ENCODE measurements at places on chromosomes 2 and 18.

- no peak for DNase-seq
Measured at GRCh38 chr2:27175330-27175729, 26.5 kb downstream of the TCF23 start.

DNA sequence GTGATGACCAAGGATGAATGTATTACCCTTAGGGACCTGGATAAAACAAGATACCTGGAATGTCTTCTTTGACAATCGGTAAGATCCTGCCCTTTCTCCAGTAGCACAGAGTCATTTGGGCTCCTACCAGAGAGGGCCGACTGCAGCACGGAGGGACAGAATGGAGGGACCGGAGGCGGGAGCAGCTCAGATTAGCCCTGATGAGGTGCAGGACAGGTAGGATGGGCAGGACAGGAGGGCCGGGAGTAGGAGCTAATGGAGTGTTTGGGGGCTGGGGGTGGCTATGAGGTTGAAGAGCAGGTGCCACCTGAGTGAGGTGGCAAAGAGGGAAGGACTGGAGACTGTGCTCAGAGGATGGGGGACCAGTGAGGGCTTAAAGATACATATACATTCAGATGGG lies 9.9 kb upstream of the PRELID3A start:
- no peak for DNase-seq

DNA sequence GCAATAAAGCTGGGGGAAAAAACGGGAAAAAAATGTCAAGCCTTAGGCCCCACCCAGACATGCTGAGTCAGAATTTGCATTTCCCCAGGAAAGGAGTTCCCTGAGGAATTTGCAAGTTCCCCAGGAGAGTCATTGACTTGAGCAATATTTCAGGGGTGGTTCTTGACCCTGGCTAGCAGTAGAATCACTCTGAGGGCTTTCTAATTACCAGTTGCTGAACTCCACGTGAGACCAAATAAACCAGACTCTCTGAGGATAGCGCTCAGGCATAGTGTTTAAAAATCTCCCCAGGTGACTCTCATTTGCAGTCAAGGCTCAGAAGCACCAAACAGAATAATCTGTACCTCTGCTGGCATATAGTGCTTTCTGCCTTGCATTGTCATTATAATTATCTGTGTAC lies 48.7 kb downstream of the C1QL2 start:
- DNase-seq: no peak

DNA sequence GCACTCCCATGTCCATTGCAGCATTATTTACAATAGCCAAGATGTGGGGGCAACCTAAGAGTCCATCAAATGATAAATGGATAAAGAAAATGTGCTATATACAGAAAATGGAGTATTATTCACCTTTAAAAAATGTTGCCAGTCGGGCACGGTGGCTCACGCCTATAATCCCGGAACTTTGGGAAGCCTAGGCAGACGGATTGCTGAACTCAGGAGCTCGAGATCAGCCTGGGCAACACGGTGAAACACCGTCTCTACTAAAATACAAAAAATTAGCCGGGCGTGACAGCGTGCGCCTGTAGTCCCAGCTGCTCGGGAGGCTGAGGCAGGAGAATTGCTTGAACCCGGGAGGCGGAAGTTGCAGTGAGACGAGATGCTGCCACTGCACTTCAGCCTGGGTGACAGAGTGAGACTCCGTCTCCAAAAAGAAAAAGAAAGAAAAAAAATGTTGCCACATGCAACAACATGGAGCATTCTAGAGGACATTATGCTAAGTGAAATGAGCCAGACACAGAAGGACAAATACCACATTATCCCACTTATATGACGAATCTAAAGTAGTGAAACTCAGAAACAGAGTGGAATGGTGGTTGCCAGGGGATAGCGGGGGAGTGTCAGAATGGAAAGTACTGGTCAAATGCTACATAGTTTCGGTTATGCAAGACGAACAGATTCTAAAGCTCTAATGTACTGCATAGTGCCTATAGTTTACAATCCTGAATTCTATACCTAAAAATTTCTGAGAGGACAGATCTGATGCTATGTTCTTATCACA lies 1385.6 kb upstream of the TMEFF2 start:
- no peak for DNase-seq

GRCh38 chr2:68771211-68771751 lies 36.7 kb downstream of the ARHGAP25 start:
- no peak for DNase-seq

- no peak for DNase-seq
Measured at GRCh38 chr2:54240515-54241469, 15.2 kb downstream of the TSPYL6 start.

DNA sequence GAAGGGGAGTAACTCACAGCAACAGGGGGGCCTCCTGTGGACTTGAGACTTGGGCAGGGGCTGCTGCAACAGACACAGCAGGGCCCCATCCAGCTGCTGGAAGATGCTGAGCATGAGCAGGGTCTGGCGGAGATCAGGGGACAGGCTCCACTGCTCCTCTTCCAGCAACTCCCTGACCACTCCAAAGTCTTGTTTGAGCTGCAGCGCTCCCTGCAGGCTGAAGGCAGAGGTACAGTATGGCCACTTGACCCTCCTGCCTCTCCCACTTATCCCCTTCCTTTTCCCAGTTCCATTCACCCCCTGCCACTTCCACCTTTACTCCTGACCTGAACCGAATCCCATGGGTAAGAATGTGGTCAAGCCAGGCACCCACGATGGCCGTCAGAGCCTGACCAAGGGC lies 2.4 kb upstream of the MRPL53 start:
- DNase-seq: no peak

DNA sequence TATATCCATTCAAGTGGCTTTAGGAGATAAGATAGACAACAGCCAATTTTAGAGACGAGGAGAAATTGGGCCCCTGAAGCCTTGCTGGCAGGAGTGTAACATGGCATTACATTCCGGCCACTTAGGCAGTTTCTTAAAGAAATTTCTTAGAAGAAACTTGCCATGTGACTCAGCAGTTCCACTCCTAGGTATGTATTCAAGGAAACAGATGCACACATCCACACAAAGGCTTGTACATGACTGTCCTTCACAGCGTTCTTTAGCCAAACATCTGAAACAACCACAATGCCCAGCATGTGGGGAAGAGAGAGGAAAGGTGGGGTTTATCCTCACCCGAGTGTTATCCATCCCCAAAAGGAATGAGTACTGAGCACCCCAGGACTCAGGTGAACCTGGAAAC lies 107.1 kb downstream of the NFATC1 start:
- DNase-seq: no peak

DNA sequence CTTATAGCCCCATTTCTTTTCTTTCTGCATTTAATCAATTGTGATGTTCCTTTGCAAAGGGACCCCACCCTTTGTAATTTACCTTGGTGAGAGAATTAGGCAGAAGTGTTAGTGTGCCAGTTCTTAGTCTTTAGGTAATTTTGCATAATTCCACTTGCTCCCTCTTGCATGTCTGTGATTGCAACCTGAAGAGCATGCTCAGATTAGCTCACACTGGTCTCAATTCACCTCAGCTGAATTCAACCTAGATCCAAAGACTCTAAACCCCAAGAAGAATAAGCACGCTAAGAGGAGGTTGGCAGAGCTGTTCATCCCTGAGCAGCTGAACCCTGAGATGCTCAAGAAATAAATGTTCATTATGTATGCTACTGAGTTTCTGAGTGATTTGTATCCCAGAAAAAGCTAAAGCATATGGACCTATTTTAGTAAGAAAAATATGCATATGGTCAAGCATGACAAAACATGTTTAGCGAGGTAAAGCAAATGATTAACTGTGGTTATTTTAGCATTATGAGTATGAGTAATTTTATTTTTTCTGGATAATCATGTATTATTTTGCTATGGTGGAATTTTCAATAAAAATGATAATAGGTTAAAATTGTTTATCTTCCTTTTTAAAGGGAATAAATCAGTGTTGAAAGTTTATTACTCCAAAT lies 299.2 kb upstream of the ZSWIM2 start:
- no peak for DNase-seq

GRCh38 chr2:59575191-59575590 lies 978.3 kb downstream of the BCL11A start:
- DNase-seq: no peak

- no peak for DNase-seq
Measured at GRCh38 chr2:112977559-112978056, at the start of gene IL36G. TSS of gene IL36G (plus strand) at chr2:112978006. CDS start at chr2:112978639, 633 bp downstream.
